ENCODE measurements at places on chromosomes 6 and 20.

DNA sequence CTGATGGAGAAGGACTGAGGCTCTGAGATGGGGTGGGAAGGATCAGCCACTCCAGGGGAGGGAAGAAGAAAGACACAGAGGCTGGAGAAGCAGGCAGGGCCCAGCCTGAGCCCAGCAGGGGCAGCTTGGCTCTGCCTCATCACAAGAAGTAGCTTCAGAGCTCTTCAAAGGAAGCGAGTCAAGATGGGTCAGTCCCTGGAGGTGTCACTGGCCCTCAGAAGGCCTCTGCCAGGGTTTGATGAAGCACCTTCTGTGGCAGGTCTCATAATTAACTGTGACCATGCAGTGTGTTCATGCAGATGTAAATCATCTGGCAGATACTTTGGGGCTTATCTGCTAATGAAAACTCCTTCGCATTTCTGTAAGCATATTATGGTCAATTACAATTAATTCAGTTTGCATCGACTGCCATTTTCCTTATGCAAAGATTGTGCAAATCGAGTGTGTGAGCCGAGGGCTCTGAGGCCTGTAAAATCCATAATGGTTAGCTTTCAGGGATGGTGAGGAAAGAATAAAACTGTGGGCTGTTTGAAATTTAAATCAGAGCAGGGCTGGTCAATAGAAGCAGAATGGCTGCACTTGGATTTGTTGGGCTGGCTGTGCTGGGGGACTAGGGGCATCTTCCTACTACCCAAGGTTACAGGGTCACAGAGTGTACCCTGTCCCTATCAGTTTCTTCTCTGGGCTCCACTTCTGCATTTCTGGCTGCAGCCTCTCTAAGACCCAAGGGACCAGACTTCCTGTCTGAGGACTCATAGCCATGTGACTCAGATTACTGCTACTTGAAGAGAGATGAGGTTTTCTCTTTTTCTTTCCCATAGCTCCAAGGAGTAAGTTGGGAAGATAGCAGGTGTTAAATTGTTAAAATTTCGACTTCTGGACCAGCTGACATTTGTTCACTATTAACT is 376.6 kb downstream of the DHX35 start:
- no peak for DNase-seq

DNA sequence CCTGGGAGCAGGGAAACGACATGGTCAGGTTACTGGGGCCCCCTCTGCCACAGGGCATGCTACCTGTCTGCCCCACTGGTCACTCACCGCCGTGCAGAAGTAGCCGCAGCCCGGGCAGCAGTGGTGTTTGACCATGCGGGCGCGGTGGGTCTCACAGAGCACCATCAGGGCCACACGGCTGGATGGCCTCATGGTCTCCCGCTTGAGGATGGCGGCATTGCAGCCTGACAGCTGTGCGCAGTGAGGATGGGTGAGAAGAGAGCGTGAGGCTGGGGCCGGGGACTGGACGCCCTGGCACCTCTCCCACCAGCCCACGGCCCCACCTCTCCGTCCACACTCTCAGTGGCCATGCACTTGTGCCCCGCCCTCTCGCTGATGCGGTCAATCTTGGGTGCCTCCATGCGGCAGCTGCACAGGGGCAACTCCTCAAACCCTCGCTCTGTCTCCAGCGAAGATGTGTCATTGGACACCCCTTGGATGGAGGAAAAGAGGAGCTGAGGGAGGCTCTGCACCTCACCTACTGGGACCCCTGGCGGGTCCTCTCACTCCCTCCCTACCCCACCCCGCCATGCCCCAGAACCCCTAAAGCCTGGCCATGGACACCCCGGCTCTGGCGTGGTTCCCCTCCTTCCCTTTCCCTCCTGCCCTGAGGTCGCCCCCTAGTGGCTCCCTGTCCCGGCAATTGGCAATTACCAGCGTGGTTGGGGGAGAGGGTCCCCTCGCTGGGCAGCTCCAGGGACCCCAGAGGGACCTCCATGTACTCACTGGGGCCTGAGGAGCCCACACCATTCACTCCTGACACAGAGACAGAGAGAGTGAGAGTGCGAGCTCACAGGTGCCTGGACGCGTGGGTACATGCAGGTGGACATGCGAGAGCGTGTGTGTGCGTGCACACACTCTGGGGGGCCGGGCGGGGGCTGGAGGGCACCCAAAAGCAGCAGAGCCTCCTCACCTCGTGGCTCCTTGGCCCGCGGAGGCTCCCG is 8.9 kb downstream of the EHMT2 start:
- DNase-seq, result no peak

DNA sequence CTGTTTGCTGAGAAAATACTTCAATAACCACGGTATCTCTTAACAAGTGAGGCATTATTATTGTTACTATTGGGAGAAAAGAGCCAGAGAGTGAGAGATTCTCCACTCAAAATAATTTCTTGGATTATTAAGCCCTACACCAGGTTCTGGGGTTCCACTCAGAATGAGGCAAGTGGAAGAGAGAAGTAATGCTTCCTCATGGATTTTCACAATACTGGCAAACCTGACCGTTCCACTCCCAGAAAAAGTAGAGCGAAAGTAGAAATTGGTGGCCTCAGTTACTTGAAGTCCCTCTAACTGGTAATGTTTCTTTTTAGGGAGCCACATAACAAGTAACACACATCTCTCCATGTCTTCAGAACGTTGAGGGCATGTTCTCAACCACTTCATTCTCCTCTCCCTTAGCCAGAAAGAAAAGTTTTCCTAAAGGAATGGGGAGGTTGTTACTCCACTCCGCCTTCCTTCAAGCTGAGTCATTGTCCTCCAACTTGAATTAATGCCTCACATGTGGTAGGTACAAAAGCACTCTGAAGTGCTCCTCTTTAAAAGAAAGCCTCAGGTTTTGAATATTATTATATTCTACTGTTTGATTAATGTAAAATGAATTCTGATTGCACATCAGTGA is 1.9 kb downstream of the BAG2 start:
- DNase-seq, result no peak

GRCh38 chr6:135722679-135723078 is 128.8 kb upstream of the PDE7B start:
- no peak for DNase-seq

DNA sequence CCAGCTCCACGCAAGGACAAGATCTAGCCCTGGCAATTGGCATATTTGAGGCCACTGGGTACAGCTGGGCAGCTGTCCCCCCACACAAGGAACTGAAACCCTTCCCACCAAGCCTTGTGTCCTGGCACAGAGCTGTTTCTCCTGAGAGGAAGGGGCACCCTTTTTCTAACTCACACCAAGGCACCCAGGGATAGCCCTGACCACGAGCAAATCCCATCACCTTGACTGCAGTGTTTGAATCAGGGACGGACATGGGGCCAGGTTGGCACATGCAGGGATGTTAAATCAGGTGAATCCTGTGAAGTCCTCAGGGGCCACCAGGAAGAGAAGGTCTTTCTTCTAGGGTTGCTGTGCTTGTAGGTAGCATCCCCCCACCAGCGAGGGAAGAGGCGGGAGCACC is 246.6 kb downstream of the PREX1 start:
- no peak for DNase-seq

GRCh38 chr20:3869839-3870634 is 19.1 kb upstream of the PANK2 start:
- no peak for DNase-seq

- DNase-seq, result no peak
These were observed 438.0 kb upstream of the IMPG1 start for GRCh38 chr6:76510489-76510888.

DNA sequence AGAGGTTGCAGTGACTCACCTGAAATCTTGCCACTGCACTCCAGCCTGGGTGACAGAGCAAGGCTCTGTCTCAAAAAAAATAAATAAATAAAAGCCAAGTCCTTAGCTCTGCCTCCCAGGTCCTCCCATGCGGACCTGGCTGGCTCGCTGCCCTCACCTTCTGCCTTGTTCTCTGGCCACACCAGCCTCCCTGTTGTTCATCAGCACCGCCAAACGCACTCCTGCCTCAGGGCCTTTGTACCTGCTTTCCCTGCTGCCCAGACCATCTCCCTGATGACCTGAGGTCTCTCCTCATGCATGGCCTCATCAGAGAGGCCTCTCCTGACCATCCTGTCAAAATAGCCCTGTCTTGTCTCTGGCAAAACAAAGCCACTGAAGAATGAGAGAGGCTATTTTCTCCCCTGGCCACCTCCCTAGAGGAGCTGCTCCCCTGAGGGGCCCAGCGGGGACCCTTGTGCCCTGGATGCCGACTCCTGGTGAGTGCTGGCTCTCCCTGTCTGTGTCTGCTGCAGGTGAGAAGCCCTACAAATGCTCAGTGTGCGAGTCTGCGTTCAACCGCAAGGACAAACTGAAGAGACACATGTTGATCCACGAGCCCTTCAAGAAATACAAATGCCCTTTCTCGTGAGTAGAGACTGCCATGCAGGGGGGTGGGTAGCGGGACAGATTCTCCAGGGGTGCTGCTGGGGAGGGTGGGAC is 22.6 kb upstream of the CHMP4B start:
- DNase-seq, result no peak

DNA sequence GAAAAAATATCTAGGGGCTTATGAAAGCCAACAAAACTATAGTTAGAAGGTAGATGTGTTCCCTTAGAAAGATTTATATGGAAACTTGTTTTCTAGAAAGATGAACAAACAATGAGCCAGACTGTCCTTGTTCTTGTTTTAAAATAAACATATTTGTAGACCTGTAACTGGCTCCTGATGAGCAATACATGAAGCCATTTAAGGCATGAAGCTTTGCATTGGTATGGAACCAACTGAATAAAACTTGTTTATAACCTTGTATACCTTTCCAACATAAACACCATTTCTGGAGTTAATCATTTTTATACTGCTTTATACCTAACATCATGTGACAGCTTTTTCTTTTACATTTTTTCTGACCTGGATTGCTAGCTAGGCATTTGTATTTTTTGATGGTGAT is 247.8 kb downstream of the PRL start:
- no peak for DNase-seq

GRCh38 chr20:53355790-53356189 is 237.8 kb downstream of the ZNF217 start:
- DNase-seq, result no peak

GRCh38 chr6:37309692-37310091 is 44.1 kb upstream of the RNF8 start:
- no peak for DNase-seq

- no peak for DNase-seq
These were observed 46.0 kb upstream of the TAGAP start for GRCh38 chr6:159090530-159091480.

DNA sequence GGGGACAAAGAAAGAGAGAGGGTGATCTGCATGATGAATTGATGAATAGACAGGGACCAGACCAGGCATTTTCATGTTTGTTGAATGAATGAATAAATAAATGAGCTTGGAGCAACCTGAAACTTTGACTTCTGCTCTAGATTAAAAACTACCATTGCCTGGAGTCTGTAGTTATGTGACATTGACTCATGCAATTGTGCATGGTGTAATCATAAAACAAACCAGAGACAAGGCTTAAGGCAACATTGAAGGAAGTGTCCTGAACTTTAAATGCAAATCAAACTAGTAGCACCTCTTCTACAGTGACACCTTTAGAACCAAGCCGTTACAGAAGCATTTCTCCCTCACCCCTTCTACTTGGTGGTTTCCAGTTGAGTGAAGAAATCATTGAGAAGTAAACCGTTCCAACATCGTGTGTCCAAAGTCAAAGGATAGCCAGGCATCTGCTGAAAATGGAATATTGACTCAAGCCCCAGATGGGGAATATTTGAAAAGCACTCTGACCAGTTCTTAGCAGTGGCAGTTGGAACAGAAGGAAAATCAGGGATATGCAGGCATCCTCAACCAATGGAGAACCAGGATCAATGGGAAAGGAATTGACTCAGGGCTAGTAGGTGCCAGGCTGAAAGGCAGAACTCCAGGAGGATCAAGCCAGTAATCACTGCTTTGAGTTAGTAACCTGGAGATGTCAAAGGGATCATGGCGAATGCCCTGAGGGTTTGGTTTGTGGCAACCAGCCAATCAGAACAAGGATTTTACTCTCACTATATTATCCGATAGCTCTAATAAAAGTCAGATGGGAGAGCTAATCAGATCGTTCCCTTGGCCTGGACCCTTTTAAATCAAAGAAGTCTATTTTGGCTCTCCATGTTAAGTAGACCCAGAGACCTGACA is 171.2 kb upstream of the TSHZ2 start:
- no peak for DNase-seq

DNA sequence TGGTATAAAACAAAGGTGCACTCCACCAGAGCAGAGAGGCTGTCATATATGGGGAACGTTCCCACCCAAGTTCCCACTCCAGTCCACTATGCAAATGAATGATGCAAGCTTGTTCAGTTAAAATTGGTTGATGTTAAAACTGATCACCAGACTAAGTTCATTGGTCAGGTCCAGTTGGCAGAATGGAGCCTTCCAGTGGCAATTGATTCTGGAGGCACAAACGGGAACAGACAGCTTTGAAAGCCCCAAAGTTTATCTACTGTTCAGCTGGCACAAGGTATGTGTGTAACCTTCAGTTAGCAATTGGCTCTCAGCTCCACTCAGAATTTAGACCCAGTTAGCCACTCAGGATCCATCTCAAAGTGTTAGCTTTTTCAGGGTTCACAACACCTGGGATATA is 119.4 kb upstream of the CEP85L start:
- no peak for DNase-seq

DNA sequence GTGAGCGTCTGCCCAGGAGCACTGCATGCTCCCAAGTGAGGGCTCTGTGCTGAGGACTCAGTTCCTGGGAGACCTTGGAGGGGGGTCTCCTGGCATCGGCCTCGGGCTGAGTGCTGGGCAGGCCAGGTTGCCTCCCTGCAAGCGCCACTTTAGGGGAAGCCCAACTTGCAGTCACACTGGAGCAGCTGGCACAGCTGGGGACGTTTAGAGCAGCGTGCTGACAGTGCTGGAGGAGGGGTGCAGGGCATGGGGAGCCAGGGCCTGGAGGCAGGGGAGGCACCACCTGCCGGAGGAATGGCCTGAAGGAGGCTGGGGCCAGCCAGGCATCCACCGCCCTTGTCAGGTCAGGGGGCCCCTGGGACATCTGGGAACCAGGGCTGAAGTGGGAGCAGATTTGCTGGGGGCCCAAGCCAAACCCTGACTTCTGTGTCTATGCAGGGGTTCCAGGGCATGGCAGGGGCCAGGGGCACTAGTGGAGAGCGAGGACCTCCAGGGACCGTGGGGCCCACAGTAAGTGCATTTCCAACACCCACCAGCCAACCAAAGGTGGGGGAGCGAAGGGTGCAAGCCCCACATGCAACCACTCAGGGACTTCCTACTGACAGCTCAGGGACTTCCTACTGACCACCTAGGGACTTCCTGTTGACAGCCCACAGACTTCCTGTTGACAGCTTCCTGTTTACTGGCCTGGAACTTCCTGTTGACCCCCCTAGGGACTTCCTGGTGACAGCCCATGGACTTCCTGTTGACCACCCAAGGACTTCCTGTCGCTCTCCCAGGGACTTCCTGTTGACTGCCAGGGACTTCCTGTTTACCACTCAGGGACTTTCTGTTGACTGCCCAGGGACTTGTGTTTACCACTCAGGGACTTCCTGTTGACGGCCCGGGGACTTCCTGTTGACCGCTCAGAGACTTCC is 33.6 kb downstream of the COL20A1 start:
- DNase-seq, result no peak

GRCh38 chr20:51712501-51713212 is 55.5 kb downstream of the ATP9A start:
- DNase-seq, result no peak

GRCh38 chr6:139156551-139156950 is 21.7 kb downstream of the HECA start:
- DNase-seq, result no peak

GRCh38 chr20:50230871-50231560 is 40.4 kb downstream of the CEBPB start:
- no peak for DNase-seq

- peak; percentile 86 for DNase-seq
These were observed at the start of gene KPNA5 for GRCh38 chr6:116680880-116681672. KPNA5 (plus strand) TSS chr6:116681211; CDS start chr6:116681335, 124 bp downstream.

- DNase-seq, result no peak
These were observed 5.5 kb downstream of the ZBTB46 start for GRCh38 chr20:63825331-63826118.
